ENCODE measurements at places on chromosomes 12 and 14.

- no peak for DNase-seq
These were observed 100.3 kb upstream of the FAR2 start for GRCh38 chr12:29048787-29049186.

DNA sequence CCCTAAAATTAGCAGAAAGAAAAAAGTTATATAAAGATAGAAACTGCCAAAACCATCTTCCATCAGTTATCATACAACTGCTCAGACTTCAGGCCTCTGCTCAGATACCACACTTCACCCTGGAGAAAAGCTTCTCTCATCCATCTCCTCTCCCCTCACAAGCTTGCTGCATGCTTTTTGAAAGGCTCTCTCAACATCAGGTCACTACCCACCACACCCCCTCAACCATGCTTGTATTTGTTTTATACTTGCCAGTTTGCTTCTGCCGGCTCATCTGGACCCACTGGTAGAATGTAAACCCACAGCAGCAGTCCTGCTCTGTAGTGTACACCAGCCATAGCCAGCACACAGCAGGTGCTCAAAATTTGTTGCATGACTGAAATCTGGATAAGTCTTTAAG lies 8.8 kb downstream of the PPP1CC start:
- DNase-seq: no peak

DNA sequence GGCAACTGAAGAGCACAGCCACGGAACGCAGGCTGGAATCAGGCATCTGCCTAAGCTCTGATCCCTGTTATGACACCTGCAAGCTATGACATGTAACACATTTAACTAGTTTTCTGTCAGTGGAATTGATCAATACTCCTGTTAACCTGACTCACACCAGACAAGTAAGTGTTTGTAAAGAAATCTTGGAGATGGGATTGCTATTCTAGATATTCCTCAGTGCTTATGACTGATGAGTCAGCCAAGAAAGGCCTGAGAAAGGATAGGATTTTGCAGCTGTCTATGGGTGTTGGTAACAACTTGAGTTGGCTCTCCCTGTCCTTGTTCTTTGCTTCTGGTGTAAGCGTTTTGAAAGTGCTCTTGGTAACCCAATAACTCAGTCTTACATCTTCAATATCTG lies 110.5 kb downstream of the GPR135 start:
- no peak for DNase-seq

DNA sequence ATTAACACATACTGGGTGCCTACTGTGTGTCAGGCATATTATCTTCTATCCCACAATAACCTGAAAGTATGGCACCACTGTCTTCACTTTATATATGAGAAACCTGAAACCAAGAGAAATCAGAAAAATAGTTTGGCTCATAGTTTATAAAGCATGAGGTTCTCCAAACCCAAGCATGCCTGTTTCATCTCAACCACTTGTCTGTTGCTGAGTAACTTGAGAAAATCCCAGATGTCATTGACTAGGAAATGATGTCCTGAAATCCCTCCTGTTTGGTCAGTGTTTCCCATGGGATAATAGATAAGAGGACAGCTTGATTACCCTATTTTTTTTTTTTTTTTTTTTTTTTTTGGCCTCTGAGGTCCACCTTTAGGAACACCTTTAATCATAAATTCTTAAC lies 2.6 kb upstream of the IFNG-AS1 start:
- no peak for DNase-seq

DNA sequence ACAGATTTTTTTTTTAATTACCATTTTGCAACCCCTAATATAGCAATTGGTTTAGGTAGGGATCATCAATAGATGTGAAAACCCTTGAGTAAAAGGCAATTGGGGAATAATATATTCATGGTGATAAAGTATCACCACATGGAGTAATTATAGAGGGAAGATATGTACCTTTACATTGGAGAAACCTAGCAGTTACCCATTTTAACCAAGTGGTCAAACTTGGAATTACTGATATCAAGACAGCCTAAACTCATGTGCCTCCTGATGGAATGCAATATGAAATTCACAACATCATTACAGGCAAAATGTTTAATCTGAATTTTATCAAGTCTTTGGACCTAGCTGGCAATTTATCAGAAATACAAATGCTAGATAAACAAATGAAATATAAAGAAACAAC lies 6.7 kb upstream of the SLC10A1 start:
- no peak for DNase-seq

DNA sequence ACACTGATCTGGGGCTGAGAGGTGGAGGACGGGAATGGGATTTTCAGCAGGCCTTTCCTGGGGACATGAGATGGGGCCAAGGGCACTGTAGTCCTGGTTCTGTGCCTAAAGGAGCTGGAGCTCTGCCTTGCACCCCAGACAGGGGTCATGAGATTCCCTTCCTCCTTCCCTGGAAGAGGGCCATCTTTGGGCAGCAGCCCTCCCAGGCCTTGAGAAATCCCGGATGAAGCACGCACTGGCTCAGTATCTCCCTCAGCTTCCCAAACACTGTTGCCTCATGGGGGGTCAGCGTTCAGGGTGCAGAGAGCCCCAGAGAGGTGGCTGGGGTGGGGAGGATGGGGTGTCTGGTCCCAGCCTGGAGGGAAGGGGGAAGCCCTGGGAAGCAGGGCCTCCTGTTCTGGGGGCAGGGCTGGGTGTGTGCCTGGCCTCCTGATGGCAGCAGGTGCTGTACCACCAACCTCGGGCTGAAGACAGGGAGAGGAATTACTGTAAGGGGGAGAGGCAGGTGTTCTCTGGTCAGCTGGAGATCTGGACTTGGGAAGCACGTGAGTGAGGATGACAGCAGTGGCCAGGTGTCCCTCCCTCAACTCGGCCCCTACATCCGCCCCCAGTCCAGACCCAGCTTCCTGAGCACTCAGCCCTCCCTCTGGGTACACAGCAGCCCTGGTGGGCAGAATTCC lies 8.4 kb upstream of the NR4A1 start:
- DNase-seq: no peak

Data from D341Med (cell line).